ENCODE measurements at places on chromosomes 2 and 18.

- DNase-seq = no peak
These were observed 110.7 kb downstream of the COLEC12 start for GRCh38 chr18:389658-390357.

- no peak for DNase-seq
These were observed 256.5 kb downstream of the TGIF1 start for GRCh38 chr18:3706279-3707097.

- DNase-seq = no peak
These were observed 1641.7 kb upstream of the ACVR2A start for GRCh38 chr2:146203064-146203624.

- DNase-seq = no peak
These were observed 271.8 kb downstream of the MBD2 start for GRCh38 chr18:53952700-53953099.

GRCh38 chr18:29849144-29849543 is 1193.4 kb downstream of the DSC3 start:
- DNase-seq = no peak

GRCh38 chr2:176784633-176785200 is 427.9 kb upstream of the HNRNPA3 start:
- no peak for DNase-seq

DNA sequence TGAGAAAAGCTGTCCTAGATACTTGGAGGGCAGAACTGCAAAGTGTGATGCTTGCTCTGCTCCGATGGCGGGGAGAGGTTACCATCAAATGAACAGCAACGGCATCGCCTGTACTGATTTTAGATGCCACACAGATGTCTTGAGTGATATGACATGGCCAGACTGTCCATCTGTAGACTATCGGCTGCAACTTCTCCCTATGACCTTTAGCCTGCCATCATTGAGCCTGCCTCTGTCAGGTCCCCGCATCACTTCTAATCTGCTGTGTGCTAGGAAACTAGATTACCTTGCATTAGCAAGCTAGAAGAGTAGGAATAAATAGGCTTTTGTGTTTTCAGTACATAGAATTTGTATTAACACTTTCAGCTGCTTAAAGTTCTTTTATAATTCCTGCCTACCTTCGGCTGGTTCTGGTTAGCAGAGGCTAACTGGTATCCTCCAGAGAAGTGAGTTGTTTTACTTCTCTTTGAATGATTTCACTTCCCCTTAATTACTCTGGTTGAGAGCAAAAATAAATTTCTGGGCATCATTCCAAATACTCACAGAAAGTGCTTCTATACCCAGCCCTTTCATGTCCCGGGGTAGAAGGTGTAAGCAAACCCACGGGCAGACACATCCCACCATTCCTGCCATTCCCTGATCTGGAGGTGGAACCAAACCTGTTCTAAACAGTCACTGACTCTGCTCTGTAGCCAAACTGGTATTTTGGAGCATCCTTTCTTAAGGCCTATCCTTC is 24.0 kb downstream of the GAREM2 start:
- DNase-seq = no peak

DNA sequence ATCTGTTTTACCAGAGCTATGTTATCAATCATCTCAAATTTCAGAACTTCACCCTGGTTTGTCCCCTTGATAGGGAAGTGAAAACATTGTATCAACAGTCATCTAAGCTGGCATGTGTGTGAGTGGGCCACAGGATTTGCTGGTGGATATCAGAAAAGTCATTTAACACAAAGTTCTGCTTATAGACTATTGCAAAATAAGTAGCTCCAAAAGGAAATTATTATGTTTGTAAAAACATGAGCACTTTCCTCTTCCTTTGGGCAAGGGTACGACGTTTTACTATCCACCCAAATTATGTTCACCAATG is 20.7 kb upstream of the COPS8 start:
- no peak for DNase-seq

DNA sequence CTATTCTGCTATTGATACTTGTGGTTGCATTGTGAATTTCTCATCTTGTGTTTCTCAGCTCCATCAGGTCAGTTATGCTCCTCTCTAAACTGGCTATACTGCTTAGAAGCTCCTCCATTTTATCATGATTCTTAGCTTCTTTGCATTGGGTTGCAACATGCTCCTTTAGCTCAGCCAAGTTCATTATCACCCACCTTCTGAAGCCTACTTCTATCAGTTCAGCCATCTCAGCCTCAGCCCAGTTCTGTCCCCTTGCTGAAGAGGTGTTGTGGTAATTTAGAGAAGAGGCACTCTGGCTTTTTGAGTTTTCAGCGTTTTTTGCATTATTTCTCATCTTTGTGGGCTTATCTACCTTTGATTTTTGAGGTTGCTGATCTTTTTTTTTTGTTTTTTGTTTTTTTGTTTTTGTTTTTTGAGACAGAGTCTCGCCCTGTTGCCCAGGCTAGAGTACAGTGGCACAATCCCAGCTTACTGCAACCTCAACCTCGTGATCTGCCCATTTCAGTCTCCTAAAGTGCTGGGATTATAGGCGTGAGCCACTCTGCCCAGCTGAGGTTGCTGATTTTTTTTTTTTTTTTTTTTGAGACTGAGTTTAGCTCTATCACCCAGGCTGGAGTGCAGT is 36.0 kb downstream of the ANKRD12 start:
- no peak for DNase-seq

DNA sequence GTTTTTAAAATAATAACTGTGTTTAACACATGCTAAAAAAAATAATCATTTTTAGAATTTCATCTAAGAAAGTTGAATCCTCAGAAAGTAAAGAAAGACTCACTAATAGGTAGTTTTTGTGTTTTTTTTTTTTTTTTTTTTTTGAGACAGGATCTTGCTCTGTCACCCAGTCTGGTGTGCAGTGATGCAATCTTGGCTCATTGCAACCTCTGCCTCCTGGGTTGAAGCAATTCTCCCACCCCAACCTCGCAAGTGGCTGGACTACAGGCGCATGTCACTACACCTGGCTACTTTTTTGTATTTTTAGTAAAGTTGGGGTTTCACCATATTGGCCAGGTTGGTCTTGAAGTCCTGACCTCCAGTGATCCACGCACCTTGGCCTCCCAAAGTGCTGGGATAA is 7.1 kb downstream of the CKAP2L start:
- no peak for DNase-seq

DNA sequence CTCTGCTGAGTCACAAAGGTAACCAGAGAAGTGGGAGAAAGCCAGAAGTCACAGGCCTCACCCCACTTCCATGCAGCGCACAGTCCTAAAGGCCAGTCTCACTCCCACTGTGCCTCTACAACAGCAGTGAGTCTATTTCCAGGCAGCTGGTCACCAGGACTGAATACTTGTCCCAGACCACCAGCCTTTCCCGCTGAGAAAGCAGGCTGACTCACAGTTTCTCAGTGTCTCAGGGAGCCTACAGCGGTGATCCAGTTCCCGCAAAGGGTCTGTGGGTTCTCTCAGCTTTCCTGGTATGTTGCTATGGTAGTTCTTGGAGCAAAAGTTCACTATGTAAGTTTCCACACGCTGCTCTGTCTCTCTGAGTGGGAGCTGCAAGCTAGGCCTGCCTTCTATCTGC is 622.5 kb downstream of the RNF144A start:
- no peak for DNase-seq

DNA sequence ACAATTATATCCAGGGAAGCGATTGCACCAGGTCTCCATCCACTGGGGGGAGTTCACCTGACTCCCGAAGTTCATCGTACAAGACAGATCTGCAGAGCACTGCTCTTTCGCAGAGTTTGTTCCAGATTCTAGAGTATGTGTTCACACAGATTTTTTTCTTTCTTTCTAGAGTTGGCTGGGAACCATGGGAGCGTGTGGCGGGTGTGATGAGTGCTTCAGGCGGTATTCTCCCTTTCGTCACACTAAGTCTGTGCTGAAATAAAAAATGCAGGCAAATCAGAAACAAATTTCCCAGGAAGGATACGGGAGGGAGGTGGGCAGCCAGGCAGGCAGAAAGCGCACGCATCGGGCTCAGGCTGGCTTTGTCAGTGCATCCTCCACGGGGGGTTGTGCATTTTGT is 129.8 kb upstream of the SOX11 start:
- DNase-seq = no peak

DNA sequence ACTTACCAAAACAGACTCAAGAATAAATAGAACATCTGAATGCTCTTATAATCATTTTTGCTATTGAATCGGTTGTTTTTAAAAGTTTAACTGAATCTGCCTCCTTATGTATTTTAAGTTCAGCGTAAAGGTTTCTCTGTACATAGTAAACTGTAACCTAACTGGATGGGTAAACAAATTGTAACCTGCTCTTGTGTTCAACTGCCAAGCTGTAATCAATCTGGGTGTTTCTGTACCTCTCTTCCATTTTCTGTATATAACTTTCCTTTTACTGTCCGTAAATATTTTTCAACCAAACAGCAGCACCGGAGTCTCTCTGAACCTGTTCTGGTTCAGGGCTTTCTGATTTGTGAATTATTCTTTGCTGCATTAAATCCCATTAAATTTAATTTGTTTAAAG is 27.6 kb upstream of the DNAH7 start:
- no peak for DNase-seq
